ENCODE measurements at places on chromosomes 2 and 18. TPM values are rescaled to one million over a fixed set of nuclear protein-coding genes. Genes with fewer than 3 reads are reported as not detected.

DNA sequence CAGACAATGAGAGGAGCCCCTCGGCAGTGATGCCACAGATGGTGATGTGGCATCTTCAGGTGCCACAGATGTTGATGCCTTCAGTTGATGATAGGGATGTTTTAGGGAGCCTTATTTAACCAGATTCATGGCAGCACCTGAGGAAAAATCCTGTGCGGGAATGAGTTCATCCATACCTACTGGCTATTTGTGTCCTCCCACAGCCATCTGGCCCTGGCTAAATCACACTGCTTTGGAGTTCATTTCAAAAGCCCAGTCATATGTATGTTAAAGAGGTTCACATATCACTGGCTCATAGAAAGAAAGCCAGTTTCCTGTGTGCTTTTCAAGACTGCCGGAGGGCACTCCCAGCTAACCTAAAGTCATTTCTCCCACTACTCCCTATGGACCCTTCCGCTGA, 131.3 kb downstream of the MCFD2 start:
- no peaks in the 10 kb centered on the region for H3K36me3 ChIP-seq
- DNase-seq: no peak
- H3K4me1 ChIP-seq: peaks cover 32% of the 10 kb centered on the region

- H3K4me3 ChIP-seq: no peak overlapping the region
- no peaks in the 10 kb centered on the region for H3K27me3 ChIP-seq
Measured at GRCh38 chr2:17470855-17471641, 47.2 kb downstream of the RAD51AP2 start.

GRCh38 chr2:141364821-141365220, 766.0 kb downstream of the LRP1B start:
- no peaks in the 10 kb centered on the region for H3K36me3 ChIP-seq
- no peaks in the 10 kb centered on the region for H3K27me3 ChIP-seq
- no peak overlapping the region for H3K4me3 ChIP-seq
- DNase-seq: no peak

DNA sequence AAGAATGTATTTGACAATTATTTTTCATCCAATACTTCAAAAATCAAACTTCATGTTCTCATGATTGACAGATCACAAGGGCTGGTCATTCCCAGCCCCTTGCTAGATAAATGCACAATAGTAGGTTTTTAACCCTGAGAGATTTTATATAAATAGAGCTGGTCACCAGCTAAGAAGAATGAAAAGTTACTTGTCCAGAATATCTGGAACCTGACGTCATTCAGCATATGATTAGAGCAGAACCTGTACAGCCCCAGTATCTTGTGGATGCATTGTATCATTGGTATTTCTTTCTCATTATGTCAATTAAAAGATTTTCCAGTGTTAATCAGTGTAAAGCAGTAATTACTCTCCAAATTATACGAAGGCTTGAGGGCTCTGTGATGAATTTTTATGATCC, 202.8 kb upstream of the RND3 start:
- no peaks in the 10 kb centered on the region for H3K27me3 ChIP-seq
- H3K27ac ChIP-seq: no peak overlapping the region
- no peaks in the 10 kb centered on the region for H3K36me3 ChIP-seq
- no peak overlapping the region for H3K4me3 ChIP-seq
- no peak for DNase-seq
- H3K4me1 ChIP-seq: no peaks in the 10 kb centered on the region

Gene TUBB6
- 19.2 TPM for polyA plus RNA-seq

Data from sigmoid colon (tissue), 7 donors.